ENCODE measurements at places on chromosomes 7 and 10.

DNA sequence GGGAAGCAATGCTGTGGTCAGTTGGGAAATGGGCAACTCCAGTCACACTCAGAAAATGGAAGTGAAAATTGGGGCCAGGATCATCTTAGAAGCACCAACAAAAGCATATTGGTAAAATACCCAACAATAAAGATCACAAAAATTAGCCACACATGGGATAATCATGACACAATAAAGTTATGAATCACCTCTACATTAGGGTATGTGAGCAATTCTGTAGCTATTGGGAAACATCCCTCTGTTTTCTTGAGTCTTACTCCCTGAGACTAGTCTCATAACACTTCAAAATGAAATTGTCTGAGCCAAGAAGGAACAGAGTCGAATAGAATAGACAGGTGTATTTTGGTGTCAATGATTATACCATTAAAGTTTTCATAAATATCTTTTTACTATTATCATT lies 178.3 kb downstream of the DYNC1I1 start:
- no peak for DNase-seq

GRCh38 chr10:74708246-74708645 lies 118.2 kb upstream of the KAT6B start:
- no peak for DNase-seq

- DNase-seq, result no peak
Measured at GRCh38 chr10:119602241-119603095, 5.7 kb upstream of the TIAL1 start.

DNA sequence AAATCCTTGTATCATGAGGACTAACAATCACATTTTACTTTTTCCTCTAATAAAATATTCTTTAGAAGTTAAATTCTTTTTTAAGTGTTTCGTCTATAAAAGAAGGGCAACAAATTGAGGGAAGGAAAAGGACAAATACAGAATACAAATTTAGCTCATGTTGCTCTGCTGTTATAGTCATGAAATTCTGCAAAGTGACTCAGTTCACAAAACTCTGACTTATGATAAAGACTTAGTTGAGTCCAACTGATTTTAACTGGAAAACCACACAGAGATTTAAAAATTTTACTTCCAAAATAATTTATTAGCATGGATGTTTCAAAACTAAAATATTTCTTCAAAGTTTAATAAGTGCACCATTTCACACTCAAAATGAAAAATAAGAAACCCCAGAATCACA lies 75.0 kb upstream of the GPR22 start:
- DNase-seq, result no peak

GRCh38 chr7:105791926-105792325 lies 84.5 kb downstream of the ATXN7L1 start:
- no peak for DNase-seq

- no peak for DNase-seq
Measured at GRCh38 chr10:30189238-30189580, 129.8 kb upstream of the JCAD start.

- no peak for DNase-seq
Measured at GRCh38 chr7:67788669-67789068, 792.0 kb downstream of the TYW1 start.

DNA sequence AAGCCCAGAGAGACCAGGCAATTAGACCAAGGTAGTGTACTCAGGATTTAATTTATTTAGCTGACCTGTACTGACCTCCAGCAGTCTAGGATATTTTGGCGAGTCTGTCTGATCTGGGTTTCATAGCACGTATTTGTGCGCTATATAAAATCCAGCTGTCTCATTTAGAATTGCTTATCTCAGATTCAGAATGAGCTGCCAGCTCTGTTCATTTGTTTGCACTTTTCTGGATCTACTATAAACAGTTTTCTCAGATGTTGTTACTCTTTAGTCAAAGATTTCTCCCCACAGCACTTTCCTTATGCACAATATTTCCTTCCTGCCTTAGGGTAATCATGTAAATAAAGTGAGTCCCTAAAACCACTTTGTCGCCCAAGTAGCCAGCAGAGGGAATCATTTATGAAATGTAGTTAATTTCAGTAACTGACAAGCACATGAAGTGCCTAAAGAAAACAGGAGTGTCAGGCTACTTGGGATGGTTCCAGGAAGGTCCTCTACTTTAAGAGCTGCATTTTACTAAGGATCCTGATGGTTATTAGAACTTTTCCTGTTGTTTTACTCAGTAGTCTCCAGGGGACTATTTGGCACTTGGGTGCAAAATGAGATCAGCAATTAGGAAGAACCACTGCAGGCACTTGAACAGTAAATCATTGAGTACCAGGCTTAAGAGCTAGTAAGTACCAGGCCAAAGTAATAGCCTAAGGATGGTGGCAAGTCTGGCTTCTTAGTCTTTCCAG lies 226.4 kb downstream of the TWIST1 start:
- no peak for DNase-seq

DNA sequence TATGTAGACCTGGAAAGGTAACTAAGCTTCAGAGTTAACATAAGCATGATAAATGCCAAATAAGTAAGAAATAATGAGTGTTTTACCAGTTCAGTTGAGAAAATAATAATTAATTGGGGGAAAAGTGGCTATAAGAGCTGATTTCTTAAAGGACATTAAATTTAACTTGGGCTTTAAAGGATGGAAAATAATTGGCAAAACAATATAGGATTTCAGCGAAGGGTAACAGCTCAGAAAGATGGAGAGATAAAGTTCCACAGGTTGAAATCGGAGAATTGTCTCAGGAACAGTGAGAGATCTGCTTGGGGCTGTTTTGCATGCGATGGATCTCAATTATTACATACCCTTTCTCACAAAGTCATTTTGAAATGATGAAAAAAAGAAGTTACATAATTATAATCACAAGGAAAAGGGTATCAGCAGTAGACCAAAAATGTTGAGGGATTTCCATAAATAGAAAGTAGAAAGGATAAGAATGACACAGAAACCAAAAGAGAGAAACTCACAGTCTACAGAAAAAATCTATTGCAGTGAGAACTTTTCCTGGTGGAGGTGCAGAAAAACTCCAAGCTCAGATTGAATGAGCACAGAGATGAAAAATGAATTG lies 40.1 kb upstream of the ITGB8 start:
- no peak for DNase-seq

DNA sequence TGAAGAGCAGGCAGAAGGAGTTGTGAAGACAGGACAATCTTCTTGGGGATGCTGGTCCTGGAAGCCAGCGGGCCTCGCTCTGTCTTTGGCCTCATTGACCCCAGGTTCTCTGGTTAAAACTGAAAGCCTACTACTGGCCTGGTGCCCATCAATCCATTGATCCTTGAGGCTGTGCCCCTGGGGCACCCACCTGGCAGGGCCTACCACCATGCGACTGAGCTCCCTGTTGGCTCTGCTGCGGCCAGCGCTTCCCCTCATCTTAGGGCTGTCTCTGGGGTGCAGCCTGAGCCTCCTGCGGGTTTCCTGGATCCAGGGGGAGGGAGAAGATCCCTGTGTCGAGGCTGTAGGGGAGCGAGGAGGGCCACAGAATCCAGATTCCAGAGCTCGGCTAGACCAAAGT lies 1.5 kb downstream of the CHPF2 start:
- no peak for DNase-seq

DNA sequence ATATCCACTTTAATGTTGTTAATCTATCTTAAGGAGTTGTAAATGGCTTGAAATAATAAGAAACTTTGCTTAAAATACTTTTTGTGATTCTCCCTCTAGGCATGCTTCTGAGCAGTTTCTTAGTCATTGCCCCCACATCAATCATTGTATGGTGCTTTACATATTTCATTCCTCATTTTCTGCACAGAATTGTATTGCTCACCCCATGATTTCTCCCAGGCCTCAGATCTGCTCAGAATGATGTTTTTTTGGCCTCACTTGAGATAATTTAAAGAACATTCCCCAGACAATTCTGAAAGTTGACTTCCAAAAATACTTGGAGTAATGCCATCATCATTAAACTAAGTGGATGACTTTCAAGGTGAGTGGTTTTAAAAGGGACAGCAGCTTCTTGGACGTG lies 82.1 kb upstream of the PRPS1L1 start:
- DNase-seq, result no peak

DNA sequence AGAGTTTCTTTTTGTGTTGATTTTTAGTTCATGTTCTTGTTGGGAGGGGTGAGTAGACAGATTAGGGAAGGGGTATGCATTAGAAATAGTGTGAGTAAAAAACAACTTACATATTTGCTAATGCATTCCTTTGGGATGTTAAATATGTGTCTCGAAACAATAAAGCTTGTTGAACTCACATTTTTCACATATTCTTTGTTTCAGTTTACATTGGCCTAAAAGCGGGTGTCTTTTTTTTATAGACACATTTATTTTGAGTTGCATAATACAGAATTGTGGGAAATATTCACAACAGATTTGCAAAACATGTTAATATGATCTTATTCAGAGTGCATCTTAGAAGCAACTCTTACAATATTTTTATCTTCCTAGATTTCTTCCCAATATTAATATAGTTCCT lies 337.5 kb upstream of the CNTNAP2 start:
- DNase-seq, result no peak

GRCh38 chr7:24652251-24652939 lies 79.1 kb downstream of the PALS2 start:
- no peak for DNase-seq

- DNase-seq, result no peak
Measured at GRCh38 chr7:114789161-114789560, 132.7 kb upstream of the MDFIC start.

GRCh38 chr7:113548137-113548536 lies 370.7 kb downstream of the PPP1R3A start:
- no peak for DNase-seq

GRCh38 chr10:117246997-117247671 lies 6.2 kb downstream of the SLC18A2 start:
- no peak for DNase-seq

DNA sequence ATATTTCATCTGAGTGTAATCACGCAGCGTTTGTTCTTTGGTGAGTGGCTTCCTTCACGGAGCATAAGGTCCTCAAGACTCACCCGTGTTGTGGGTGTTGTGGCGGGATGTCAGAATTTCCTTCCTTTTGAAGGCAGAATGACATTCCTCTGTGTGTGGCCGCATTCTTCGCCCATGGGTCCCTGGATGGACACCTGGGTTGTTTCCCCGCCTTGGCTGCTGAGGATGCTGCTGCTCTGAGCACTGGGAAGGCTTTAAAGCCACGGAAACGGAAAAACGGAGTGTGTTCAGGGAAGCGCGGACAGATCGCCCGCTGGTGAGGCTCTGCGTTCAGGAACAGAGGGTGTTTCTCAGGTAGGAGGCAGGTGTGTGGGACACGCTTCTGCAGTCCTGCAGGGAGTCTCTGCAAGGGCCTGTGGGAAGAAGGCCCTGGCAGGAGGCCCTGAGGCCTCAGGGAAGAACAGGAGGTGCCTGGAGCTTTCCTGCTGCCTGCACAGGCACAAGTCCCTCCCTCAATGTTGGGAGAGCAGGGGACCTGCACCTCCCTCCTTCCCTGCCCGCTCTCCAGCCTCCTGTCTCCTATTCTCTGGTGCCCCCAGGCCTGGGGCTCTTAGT lies 35.7 kb upstream of the SHH start:
- DNase-seq, result no peak

- DNase-seq, result no peak
Measured at GRCh38 chr7:78476851-78477405, 678.4 kb downstream of the PHTF2 start.

GRCh38 chr7:80273327-80273726 lies 138.7 kb downstream of the GNAI1 start:
- no peak for DNase-seq

DNA sequence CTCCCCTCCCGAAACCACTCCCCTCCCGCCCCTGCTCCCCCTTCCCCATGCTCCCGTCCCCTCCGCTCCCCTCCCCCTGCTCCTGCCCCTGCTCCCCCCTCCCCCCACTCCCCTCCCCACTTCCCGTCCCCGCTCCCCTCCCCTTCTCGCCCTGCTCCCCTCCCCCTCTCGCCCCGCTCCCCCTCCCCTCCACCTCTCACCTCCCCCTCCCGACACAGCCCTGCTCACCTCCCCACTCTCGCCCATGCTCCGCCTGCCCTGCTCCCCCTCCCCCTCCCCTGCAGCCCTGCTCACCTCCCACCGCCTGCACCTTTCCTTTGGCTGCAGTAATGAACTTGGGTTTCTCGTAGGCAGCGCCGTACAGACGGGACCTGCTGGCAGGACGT lies 49.9 kb upstream of the NKX6-2 start:
- DNase-seq, result no peak

DNA sequence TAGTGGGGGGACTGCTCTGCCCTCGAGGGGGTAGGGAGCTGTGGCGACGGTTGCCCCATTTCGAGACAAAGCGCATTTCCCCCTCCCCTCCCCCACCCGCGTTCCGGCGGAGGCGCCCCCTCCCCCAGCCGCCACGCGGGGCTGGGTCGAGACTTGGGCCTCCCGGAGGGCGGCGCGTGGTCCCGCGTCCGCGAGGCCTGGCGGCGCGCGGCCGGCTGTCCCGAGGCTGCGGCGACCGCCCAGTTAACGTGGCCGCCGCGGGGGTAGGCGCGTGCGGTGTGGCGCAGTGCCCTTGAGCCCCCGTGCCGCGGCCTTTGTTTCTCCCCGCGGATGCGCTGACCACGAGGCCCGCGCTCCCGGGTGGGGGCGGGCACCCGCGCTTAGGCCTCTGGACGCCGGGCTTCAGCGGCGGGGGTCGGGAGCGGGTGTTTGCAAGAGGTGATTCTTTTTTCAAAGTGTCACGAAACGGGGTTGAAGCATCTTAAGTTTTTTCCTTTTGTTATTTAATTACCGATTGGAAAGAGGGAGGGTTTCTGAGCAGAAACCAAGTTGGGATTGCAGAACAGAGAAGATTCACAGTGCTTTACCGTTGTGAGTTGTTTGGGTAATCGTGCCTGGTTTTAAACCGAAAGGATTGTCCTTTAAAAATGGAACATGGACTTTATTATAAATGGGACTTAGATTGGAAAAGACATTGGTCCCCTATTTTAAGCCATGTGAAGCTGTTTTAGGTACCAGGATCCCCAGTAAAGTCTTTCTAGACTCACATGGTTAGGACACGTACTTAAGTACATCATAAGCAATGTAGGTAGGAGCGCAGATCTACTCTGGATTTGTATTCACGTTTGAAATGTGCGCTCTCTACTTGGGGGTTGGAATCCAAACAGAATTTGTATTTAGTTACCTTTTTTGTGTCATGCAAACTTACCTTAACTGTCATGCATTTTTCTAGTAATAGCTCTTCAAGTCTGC lies 760 bp downstream of the CBX3 start:
- peak; percentile 64 for DNase-seq

GRCh38 chr10:80769700-80770160 lies 232.0 kb downstream of the SH2D4B start:
- no peak for DNase-seq

- DNase-seq, result no peak
Measured at GRCh38 chr7:1078985-1079384, 8.9 kb upstream of the GPER1 start.

Measured in CMK (cell line).